Prostate gland (tissue), 2 donors: ENCODE measurements at places on chromosomes 6 and 20.
A peak's percentile ranks its signal among the peaks of the same experiment; 100 is the strongest.

DNA sequence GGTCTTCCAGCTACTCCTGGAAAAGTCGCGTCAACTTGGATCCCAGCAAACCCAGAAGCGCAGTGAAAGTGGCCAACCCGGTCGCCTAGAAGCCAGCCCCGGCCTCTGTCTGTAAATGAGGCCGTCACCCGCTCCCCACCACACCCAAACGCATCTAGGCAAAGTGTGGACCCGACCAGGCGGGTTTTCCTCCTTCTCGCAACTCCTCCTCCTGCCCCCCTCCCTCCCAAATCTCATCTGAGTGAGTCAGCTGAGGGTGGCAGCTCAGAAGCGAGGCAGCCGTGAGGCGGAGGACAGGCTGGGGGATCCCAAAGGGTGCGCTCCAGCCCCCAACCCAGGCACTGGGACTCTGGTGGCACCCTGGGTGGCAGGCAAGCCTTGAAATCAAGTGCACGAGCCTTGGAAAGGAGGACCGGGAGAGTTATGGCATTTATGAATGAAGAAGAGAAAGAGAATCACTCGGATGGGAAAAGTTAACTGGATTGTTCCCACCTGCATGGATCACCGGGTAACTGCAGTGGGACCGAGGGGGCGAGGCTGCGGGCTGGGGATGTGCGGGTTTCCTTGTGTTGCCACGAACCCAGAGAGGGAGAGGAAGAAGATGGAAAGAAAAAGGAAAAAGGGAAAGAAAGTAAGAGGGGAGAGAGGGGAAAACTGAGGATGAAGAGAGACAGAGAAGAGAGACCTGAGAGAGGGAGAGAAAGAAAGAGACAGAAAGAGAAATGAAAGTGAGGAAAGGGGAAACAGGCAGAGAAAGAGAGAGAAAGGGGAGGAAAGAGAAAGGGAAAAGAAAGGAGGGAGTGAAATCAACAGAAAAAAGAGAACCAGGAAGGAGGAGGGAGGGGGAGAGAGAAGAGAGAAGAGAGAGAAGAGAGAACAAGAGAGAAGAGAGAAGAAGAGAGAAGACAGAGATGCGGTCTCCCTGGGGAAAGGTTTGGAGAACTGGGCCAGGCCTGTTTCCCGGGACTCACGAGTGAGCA lies at the start of gene APCDD1L:
Gene APCDD1L, minus strand, starts transcription at position 167 of the 980 bp plus-strand sequence. CDS start 692 bp downstream, outside the sequence.
- no peak for DNase-seq

- DNase-seq, result no peak
Observed at GRCh38 chr6:160421854-160422253, 73.7 kb downstream of the SLC22A3 start.

DNA sequence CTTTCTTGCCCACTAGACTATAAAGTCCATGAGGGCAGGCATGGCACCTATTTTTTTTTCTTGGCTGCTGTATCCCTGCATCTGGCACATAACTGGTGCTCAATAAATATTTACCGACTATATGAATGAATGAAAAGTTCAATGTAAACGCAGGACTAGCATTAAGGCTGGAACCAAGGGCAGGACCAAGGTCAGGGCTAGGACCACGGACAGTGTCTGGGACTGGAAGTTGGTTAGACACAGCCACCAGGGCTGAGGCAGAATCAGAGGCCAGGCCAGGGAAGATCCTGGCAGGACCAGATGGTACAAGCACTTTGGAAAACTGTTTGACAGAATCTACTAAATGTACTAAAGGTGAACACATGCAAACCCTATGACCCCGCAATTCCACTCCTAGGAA lies 3.7 kb downstream of the TNXB start:
- no peak for DNase-seq

DNA sequence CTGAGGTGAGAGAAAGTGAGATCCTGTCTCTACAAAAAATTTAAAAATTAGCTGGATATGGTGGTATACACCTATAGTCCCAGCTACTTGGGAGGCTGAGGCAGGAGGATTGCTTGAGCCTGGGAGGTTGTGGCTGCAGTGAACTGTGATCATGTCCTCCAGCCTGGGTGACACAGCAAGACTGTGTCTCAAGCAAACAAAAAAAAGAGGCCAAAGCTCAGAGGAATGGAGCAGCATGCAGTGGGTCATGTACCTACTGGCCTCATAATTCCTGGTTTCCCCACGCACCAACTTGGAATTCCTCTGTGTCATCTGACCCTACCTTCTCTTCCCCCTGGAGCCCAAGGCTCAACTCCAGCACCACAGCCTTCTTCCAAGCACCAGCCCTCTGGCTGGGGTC lies 15.1 kb upstream of the PLEKHG1 start:
- no peak for DNase-seq

- DNase-seq, result no peak
Observed at GRCh38 chr6:71886184-71887005, at the start of gene RIMS1. Gene RIMS1, plus strand, starts transcription at chr6:71886550. Its CDS starts 474 bp downstream, at chr6:71887024.

- no peak for DNase-seq
Observed at GRCh38 chr20:39941245-39941644, 747.8 kb downstream of the MAFB start.

DNA sequence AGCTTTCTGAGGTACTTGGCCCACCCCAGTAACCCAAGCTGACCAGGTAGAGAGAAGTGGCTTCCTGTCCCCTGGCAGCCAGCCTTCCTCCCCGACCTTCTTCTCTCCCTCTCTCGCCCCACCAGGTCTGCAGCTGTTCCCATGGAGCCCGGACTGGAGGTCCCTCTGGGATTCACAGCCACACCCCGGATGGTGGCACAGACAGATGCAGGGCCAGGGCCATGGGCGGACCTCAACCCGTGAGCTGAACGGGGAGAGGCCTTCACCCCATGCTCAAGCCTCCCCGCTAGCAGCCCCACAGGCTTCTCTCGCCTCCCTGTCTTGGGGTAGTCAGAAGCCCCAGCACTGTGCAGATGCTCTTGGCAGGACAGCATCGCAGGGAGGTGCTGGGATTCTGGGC lies 41.3 kb downstream of the CPXM1 start:
- DNase-seq, result no peak

DNA sequence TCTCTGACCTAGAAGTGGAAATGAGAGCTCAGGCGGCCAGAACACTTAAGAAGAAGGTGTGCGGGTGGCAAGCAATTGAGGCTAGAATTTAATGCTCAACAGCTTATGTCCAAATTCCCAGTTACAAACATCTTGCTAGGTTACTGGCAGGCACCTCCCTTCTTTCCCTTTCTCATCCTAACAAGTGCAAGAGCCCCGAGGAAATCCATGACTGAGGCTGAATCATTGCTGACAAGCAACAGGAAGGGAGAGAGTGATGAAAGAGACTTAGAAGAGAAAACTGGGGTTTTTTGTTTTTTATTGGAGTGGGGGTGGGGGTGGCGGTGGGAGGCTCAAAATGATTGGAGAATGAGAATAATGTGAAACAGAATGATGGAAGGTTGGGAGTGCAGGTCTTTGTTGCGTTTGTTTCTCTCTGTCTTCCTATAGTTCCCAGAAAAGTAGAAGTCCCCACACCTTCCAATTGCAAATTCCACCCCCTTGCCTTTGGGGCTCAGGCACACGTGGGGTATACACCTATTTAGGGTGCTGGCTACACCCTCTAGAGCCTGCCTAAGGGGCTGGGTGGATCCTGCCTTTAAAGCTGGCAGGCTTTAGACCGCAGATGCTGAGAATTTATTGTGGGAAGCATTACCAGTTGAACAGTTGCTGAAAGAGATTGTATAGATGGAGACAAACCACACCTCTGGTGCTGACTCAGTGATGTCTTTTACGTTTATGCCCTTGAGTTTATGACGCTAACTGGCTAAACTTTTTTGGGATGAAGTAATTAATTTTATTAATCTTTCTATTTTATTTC lies 1.4 kb downstream of the FAM83B start:
- DNase-seq, result peak; percentile 12

DNA sequence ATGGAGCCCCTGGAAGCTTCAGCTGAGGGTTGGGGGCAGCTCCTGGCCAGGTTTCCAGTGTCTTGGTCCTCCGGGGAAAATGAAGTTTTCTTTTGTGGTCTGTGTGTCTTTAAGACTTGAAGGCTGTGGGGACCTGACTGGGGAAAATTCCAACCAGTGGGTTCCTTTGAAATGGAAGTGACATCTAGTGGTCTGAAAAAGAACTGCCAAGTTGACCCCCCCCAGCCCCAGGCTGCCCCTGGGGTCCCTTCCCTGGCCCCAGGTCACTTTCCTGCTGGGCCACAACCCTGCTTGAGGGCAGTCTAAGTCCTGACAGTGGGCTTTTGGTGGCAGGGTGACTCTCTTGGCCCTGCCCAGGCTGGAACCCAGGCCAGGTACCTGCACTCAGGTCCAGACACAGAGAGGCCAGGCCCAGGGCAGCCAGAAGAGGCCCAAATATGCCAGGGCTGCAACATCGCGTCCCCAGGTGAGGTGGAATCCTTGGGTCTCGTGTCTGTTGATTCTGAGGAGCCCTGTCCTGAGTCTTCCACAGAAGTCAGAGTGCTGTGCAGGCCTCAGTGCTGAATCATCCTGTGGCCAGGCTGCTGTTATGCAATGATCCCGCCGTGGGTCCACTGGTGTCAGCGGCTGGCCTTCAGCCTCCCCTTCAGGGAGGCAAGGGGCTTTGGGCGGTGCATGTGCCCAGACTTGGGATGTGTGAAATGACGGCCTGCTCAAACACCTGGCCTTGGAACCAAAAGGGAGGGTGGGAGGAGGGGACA lies 68.4 kb downstream of the VEGFA start:
- DNase-seq, result no peak

- DNase-seq, result no peak
Observed at GRCh38 chr20:24277196-24277595, 192.2 kb upstream of the SYNDIG1 start.

GRCh38 chr6:105793130-105793529 lies 293.0 kb upstream of the PRDM1 start:
- no peak for DNase-seq

GRCh38 chr20:48626938-48627736 lies 200.7 kb downstream of the PREX1 start:
- no peak for DNase-seq

DNA sequence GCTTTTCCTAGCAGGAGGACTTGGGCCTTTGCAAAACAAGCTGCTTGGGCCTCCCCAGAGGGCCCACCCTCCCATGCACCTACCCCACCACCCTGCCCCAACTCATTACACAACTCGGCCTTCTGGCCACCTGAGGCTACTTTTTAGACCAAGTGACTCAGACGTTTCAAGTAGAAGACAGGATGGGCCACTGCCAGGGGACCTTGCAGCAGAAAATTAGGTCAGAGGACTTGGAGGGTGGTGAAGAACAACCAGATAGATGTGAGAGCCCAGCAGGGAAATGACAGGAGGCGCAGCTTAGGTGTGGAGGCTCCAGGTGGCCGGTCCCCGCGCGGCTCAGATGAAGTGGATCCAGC lies 1.4 kb downstream of the PPP1R3D start:
- no peak for DNase-seq

DNA sequence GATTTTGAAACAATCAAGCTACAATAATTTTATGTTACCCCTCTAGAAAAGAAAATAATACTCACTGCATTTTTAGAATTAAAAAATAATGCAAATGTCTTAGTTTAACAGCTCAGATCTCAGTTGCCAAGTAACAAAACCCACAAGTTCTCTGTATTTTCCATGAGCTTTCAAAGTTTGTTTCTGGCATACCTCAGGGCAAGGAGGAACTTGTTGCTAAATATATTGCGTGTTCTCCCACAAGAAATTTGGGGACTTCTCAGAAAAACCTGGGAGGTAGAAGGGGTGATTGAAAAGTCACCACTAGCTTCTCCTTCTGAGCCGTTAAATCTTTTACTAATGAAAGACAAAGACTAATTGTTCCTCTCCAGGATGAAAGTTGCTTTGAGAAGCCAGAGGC lies 236.8 kb upstream of the MARCKS start:
- DNase-seq, result no peak

DNA sequence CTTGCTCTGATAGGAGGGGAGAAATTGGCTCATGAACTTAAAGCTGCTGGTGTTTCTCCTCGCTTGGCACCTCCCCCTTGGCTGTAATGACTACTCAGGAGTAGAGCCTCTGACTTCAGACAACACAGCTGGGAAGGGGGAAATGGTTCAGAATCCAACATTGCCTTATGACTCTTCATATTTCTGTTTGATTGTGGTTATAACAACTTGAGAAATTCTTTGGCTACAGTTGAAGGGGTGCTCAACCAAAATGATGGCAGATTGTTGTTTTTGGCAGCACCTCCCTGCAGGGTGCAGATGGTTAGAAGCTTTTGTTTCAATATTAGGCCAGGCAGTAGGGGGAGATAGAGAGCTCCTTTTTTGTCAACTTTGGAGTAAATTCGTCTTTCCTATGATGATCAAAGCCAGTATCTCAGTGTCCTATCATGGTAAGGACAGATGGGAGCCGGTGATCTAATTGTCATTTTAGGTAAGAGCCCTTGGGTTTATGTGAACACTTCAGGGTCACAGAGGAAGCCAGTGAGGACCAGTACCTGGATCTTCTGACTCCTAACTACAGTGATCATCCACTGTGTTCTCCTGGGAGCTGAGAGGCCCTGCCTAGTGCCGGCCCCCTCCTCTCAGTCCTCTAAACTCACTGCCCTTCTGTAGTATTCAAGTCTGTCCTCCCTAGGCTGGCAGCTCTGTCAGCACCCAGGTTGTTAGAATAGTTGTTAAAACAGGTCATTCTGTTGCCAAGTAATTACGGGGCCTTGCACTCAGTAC lies 39.9 kb downstream of the RPRD1B start:
- DNase-seq, result peak; percentile 44

GRCh38 chr6:36724514-36725390 lies 27.1 kb downstream of the RAB44 start:
- DNase-seq, result peak; percentile 72

DNA sequence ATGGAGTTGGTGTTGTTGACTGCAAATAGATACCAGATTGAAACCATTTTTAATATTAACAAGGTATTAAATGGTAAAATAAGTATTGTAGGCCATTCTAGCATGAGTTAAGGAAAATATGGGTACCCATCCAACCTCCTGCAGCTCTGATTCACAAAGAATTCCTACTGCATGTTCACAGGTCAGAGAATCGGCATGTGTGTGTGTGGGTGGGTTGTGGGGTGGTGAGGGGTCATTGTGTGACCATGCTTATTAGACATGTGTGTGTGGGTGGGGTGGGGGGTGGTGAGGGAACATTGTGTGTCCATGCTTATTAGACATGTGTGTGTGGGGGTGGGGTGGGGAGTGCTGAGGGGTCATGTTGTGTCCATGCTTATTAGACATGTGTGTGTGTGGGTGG lies 3.2 kb downstream of the IYD start:
- DNase-seq, result no peak

DNA sequence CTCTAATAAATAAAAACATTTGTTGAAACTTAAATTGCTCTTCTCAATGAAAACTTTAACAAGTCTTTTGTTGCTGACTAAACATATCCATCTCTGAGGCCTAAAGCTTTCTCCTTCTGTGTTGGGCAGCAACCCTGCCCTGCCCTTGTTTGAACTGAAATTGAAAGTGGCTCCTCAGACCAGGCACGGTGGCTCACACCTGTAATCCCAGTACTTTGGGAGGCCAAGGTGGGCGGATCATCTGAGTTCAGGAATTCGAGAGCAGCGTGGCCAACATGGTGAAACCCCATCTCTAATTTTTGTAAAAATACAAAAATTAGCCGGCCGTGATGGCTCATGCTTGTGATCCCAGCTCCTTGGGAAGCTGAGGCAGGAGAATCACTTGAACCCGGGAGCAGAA lies 29.2 kb upstream of the GNRH2 start:
- no peak for DNase-seq

DNA sequence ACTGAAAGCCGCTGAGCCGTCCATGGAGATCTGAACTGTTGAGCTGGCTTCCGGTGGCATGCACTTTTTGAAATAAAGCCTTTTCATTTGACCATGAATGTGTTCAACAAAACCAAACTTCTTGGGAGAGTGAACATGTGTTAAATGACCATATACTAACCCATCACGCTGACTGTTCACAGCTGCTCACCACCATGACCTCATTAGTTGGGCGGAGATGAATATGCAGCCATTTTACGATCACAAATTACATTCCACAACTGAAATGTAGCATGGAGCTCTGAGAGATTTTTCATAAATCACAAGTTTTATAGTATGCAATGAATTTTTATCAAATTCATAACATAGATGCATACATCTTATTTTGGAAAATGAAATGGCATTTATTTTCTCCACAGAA lies 4.2 kb downstream of the RAMACL start:
- no peak for DNase-seq
